ENCODE measurements at places on chromosomes 11 and 22. TPM values are rescaled to one million over a fixed set of nuclear protein-coding genes. Genes with fewer than 3 reads are reported as not detected.

- DNase-seq: no peak
These were observed 12.4 kb upstream of the NUP160 start for GRCh38 chr11:47860536-47860935.

DNA sequence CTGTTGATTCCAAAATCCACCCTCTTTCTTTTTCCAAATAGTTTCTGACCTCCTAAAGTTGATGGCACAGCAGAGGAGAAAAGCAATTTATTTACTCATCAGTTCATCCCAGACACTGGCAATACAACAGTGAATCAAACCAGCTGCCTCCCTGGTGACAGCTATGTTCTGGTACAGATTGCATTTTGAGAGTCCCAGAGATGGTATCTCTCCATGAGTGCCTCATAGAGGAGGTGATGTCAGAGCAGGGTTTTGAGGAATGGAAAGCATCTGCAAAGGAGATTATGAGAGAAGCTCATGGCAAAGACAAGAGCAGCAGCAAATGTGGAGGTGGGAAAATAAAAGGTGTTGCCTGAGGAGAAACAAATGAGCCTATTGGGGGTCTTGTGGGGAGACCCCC, 377.2 kb downstream of the MN1 start:
- no peak for DNase-seq

The SMIM38 gene
- not detected for total RNA-seq

The CLDN5 gene
- 1.7 TPM for total RNA-seq

GRCh38 chr11:3130269-3131071, 34.6 kb downstream of the OSBPL5 start:
- no peak for DNase-seq

DNA sequence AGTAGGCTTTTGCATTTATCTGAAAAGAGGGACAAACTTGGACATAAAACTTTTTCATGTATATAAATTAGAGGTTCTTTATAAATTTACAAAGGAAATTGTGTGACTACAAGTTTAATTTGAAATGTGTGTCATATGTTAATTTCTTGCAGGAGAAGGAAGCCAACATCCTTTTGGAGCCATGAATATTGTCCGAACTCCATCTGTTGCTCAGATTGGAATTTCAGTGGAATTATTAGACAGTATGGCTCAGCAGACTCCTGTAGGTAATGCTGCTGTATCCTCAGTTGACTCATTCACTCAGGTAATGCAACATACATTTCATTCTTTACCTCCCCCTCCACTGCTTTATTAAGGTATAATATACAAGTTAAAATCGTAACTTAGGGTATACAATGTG, 35.2 kb downstream of the HIKESHI start:
- no peak for DNase-seq

DNA sequence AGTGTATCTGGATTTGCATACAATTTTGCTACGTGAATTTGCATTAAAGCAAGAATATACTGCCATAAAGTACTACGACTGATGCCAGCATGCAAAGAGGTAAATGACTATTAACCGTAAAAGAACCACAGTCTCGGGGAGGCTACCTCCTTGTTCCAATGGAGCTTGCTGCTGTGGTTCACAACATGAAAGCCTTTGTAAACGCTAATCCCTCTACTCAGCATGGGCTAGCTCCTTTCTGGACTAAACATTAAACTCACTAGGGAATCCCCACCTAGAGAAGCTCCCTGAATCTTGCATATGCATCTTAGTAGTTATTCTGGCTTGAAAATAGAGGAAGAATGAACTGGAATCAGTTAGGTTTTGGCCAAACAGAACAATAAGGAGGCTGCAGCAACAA, 60.5 kb upstream of the ARHGAP32 start:
- DNase-seq: no peak

DNA sequence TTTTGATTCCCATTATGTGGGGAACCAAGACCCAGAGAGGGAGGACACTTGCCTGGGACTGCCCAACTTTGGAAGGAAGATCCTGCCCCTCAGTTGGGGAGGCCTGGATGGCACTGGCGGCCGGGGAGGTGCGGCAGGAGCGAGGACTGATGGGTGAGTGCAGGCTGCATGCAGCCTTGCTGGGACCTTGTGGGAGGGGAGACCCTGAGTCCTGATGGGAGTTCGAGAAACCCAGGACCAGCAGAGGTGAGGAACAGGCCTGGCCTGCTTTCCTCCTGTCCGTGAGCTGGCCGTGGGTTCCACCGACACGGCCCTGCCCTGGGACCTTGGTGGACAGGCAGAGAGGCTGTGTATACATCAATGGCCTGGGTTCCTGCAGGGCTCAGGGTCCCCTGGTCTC, 19.3 kb upstream of the SMIM38 start:
- DNase-seq: no peak

GRCh38 chr11:65116370-65117205, 913 bp downstream of the ZNHIT2 start:
- DNase-seq: no peak

DNA sequence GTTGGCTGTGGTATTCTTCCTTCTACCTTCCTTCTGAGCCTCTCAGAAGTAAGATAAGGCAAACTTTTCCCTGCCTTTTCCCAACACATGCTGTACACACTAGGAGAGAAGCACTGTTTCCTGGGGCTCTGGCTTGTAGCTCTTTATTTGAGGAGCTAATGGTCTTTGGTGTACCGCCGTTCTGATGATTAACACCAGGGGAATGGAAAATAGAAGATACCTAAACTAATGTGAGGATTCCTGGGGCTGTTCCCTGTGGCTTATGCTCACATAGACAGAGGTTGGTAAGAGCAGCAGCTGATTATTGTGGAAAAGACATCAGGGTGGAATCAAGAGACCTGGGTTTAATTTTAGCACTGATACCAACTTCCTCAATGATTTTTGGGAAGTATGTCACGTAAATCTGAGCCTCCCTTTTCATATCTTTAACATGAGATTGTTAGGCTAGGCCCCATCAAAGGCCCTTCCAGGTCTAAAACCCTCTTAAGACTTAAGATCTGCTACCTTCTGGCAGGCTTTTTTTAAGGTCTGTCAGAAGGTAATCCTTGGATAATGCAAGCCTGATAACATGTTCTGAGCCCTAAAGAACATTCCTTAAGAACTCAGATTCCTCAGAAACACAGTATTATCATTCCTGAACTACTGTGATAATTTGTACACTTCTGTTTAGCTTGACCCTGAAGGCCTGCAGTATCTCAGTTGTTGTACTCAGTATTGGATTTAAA, 24.8 kb upstream of the RCE1 start:
- DNase-seq: no peak

The PDE2A gene
- total RNA-seq: 4.3 TPM

DNA sequence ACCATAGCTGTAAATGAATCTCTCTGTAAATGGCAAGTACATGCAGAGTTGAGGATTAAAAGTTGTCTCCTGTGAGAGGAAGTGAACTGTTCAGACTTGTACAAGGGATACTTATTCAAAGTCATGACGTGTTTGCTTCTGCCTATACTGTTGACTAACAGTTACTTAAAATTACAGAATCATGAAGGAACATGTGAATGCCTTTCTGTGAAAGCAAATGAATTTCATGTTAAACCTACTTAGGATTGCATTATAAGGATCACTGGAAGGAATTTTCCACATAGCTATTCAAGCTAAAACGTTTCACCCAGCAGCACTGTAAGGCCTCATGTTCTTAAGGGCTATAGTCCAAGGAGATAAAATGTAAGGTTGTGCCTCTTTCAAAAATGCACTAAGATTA, 93.4 kb upstream of the BIRC3 start:
- DNase-seq: no peak

The OR52I1 gene
- not detected for total RNA-seq

- DNase-seq: no peak
These were observed 612 bp downstream of the GTSE1 start for GRCh38 chr22:46297151-46297812.

- no peak for DNase-seq
These were observed 1.0 kb downstream of the ARHGAP8 start for GRCh38 chr22:44753189-44754042.

DNA sequence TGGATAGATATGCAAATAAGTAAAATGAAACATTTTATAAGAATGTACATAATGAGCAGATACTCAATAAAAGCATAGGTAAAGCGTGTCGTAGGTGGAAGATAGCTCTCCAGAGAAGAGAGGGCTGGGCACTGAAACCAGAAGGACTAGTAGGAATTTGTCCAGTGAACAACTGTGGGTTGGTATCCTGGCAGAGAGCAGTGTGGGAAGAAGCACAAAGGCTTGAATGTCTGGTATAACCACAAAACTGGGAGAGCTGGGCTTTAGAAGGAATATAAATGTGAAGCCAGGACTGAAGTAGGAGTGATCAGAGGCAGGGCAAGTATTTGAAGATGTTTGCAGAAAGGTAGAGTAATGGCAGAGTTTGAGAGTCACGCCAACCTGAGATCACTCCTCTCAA, 33.1 kb upstream of the CARD16 start:
- no peak for DNase-seq

- DNase-seq: no peak
These were observed 23.8 kb downstream of the SYTL2 start for GRCh38 chr11:85787168-85787567.

- no peak for DNase-seq
These were observed 158.6 kb upstream of the BDNF start for GRCh38 chr11:27858866-27859265.

The CARD18 gene
- not detected for total RNA-seq

GRCh38 chr11:102559839-102560238, 29.3 kb upstream of the MMP7 start:
- no peak for DNase-seq

The XRRA1 gene
- total RNA-seq: 3.2 TPM

DNA sequence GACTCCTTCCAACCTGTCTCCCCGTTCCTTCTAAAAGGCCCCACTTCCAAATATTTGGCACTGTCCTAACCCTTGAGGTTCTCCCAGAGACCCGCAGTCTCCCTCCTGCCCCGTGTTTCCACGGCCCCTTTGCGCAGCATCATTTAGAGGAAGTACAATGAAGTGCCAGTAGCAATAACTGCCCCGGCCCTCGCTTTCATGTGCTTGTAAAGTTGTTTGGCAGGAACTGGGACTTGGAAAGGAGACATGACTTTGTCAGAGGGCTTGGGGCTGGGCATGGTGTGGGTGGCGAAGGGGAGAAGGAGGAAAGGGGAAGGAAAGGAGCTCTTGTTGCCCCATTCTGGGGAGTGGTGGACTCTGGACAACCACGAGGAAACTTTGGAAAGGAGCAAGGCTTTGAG, 2.6 kb downstream of the CD44 start:
- DNase-seq: no peak

The CCDC88B gene
- total RNA-seq: 1.3 TPM

The KRTAP5-7 gene
- total RNA-seq: not detected

DNA sequence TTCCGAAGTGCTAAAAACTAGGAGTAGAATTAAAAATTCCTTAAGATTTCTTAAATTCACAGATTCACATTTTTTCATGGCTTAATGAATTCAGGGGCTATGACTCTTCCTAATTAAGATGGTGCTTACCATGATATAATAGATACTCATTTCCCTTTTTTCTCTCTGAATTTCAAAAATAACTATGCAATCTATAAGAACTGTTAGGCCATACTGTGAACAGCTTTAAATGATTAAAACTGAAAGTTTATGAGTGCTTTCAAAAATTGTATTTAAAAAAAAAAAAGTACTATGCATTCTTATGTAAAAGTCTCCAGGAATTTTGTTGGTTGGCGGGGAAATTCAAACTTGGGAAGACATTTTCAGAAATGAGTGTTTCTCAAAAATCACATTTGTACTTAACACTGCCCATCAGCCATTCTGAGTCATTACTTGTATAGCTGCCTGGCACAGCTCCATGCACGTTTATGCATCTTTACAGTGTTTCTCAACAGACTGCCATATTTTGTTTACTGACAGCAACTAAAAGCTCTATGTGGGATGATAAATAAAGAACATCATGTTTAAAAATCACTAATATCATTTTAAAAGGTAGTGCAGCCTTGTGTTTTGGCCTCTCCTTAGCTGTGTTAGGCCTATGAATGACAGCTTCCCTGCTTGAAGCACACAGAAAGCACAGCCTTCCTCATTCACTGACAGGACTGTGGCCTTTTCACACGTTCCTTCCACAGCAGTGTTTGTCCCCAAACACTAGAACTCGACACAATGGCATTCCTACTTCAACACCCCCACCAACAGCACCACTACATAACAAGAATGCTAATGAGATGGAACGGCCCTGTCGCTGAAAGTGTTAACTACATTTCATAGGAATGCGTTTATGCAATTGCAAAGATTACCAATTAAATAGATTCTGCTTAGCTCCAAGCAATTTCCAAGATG, 131.4 kb downstream of the DCDC1 start:
- no peak for DNase-seq

GRCh38 chr11:76217653-76218160, 11.4 kb upstream of the WNT11 start:
- DNase-seq: no peak

The TRPM5 gene
- total RNA-seq: not detected

- DNase-seq: no peak
These were observed 29.0 kb upstream of the NAP1L4 start for GRCh38 chr11:3021125-3021524.

DNA sequence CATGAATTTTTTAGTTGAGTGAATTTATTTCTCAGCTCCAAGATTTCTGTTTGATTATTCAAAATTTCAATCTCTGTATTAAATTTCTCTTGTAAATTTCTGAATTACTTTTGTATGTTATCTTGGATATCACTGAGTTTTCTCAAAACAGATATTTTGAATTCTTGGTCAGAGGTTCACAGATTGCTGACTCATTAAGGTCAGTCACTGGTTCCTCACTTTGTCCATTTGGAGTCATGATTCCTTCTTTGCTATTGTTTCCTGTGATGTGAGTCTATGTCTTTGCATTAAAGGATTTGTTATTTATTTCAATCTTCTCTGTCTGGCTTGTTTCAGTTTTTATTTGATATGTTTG, 10.2 kb upstream of the IL17RA start:
- DNase-seq: no peak

- DNase-seq: no peak
These were observed 22.0 kb downstream of the TBRG1 start for GRCh38 chr11:124644426-124645280.

- no peak for DNase-seq
These were observed 81.9 kb upstream of the RASSF10 start for GRCh38 chr11:12927221-12927620.

GRCh38 chr22:41397143-41397811, 15.5 kb downstream of the TEF start:
- no peak for DNase-seq

The EI24 gene
- 146 TPM for total RNA-seq

GRCh38 chr11:9757809-9758636, 94.1 kb downstream of the SWAP70 start:
- no peak for DNase-seq

The MMP12 gene
- total RNA-seq: not detected

DNA sequence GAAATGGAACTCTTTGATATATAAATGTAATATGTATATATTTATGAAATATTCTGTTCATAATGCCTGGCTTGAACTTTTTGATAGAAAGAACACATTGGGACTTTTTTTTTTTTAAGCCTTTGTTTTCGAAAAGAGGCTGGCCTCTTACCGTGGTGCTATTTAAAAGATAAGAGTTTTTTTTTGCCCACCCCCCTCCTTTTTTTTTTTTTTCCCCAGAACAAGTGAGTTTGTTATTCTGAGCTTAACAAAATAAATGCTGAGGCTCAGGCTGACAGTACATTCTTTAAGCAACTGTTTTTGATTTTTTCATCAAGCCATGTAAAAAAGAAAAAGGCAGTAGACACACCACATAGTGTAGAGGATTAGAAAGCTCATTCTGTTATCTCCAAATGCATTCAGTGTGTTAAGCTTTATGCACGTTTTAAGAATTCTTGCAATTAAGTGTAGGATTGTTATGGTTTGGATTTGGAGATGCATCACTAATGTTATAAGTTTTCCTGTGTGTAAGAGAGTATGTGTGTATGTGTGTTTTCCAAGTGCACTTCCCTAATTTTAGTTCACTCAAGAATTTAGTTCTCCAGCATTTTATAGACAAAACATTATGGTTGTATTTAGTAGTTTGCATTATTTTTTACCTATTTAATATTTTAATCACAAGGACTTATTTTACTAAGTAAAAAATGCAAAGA, 12.0 kb downstream of the PDHX start:
- DNase-seq: no peak

All from kidney epithelial cell (primary cell).